Activated CD8-positive, alpha-beta memory T cell treated with anti-CD3 and anti-CD28 coated beads for 1 hour (primary cell): ENCODE measurements at places on chromosomes 13 and 19.

DNA sequence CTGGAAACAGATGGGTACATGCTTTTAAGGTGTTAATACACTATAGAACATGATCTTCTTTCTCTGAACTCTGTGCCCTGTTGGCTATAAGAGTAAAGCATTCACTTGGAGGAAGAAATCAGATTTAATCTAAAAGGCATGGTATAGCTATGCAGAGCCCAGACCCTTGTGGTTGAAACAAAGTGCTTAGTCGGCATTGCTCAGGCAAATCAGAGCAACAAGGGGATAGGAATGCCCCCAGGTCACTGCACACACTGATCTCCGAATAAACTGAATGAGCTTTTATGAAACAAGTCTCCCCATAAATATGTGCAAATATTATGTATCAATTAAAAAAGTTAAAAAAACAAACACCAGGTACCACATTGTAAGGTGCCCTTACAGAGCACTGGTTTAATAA, 52.0 kb upstream of the RGCC start:
- DNase-seq: no peak

DNA sequence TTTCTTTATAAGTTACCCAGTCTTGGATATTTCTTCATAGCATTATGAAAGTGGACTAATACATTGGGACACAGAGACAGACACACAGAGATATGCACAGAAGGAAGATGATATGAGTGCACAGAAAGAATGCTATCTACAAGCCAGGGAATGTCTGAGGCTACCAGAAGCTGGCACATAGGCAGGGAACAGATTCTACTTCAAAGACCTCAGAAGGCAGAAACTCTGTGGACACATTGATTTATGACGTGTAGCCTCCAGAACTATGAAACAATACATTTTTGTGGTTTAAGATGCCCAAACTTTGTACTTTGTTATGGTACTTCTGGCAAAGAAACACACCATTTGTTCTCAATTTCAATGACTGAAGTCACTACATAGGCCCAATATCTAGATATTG, 556.7 kb downstream of the PCDH9 start:
- DNase-seq: no peak

GRCh38 chr19:55493052-55493644, 4.9 kb downstream of the SSC5D start:
- no peak for DNase-seq

DNA sequence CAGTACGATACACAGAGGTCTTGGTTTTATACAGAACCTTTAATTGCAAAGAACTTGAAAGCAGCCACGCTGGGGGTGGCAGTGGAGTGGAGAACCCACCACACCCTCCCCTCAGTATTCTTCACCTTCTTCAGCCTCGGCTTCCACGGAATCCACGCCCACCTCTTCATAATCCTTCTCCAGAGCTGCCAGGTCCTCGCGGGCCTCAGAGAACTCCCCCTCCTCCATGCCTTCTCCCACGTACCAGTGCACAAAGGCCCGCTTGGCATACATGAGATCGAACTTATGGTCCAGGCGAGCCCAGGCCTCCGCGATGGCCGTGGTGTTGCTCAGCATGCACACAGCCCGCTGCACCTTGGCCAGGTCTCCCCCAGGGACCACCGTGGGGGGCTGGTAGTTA, 7.9 kb downstream of the TUBA3C start:
- no peak for DNase-seq

DNA sequence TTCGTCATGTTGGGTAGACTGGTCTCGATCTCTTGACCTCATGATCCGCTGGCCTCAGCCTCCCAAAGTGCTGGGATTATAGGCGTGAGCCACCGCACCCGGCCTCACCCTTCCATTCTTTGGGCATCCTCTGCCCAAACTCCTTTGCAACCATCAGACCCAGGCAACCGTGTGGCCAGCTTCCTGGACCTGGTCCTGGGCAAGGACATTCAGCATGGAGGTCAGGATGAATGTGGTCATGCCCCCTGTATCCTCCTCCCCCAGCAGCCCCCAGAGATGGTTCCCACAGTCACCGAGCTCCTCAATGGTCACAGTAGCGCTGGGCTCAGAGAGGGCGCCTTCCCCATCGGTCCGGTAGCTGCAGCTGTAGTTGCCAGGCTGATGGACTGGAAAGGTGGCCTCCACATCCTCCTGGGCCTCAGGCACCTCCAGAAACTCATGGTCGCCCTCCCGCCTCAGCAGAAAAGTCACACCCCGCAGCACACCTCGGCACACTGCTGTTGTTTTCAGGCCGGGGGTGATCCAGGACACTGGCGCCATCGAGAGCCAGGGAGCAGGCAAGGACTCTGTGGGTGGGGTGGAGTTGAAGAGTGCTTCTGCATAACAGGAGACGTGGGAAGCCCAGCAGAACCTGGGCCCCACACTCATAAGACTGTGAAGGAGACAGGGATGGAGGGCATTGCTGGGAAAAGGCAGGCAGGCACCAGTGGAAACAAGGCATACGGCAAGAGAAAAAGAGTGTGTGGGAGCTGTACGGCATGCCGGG, 1.1 kb downstream of the A1BG start:
- DNase-seq: no peak

- no peak for DNase-seq
Observed at GRCh38 chr13:66353664-66354063, 876.5 kb downstream of the PCDH9 start.

- DNase-seq: no peak
Observed at GRCh38 chr13:106496072-106496997, 39.1 kb downstream of the EFNB2 start.

DNA sequence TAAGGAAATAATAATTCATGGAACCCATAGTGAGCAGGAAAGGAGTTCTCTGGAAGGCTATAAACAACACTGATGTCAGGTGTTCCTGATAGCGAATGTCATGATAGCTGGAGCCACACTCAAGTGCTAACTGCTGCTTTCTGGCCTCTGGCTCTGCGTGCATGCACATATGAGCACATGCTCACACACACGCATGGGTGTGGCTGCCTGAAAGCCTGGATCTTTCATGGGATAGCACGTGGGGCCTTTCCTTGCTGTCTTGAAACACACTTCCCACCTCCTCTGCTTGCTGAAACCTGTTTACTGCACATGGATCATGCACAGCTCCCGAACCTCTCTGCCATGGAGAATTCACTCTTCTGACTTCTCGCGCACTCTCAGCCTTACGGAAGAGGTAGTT, 207.4 kb downstream of the ATP8A2 start:
- DNase-seq: no peak

- no peak for DNase-seq
Observed at GRCh38 chr13:49374585-49375290, 69.1 kb downstream of the CAB39L start.
